T-cell (primary cell): ENCODE measurements at places on chromosomes 6 and 20.

DNA sequence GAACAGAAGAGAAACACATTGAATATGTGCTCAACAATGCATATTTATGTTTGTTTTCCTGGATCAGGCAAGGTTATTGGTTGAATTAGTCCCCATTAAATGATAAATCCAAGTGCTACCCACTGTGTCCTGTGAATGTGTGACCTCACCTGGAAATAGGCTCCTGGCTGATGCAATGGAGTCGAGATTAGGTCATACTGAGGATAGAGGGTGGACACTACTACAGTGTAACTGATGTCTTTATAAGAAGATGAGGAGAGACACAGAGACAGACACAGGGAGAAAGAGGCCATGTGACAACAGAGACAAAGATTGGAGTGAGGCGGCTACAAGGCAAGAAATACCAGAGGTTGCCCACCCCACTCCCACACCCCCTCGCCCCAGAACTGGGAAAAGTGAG lies 559.3 kb downstream of the C6orf118 start:
- DNase-seq, result no peak

DNA sequence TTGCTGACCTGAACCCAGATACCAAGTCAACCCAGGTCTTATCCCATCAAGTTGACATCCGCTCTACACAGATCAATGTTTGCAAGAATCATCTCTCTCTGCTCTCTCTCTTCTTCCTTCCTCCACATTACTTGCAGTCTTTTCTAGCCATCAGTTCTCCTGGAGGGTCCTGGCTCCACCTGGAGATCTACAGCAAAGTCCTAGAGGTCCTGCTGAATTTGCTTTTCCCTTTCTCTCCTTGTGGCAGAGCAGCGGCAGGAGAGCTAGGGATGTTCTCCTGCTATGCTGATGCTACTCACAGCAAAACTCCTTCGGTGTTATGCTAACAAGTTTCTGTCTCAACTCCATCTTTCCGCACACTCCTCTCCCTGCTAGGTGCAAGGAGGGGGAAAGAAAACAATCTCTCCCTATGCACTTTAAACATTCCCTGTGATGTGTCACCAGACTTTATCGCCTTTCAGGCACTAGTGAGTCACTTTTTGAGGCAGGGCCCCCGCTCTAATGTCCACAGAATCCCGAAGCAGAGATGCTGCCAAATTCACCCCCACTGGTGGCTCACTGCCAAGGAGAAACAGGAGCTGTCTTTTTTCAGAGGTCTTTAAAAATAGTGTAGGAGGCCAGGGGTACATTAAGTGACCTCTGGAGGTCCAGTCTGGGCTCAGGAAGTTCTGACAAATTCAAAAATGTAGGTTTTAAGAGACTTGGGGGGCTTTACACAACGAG lies 62.6 kb downstream of the FAM50B start:
- no peak for DNase-seq

DNA sequence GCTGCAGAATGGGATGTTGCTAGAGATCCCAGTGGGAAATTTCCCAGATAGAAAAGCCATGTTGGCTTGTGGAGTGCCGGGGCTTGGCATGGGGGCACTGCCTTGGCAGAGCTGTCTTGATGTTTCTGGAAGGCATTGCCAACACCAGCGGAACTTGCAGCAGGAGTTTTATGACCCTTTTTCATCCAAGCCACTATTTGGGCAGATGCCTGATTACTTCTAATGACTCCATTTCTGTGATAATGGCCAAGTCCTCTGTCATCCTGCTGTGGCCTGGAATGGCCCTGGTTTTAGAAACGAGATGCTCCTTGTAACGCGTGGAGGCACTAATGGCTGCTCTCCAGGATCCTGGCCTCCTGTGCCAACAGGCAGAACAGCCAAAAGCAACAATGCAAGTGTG lies 229.0 kb downstream of the ZNF217 start:
- no peak for DNase-seq

GRCh38 chr6:73696966-73697655 lies 1.1 kb downstream of the CD109 start:
- no peak for DNase-seq

DNA sequence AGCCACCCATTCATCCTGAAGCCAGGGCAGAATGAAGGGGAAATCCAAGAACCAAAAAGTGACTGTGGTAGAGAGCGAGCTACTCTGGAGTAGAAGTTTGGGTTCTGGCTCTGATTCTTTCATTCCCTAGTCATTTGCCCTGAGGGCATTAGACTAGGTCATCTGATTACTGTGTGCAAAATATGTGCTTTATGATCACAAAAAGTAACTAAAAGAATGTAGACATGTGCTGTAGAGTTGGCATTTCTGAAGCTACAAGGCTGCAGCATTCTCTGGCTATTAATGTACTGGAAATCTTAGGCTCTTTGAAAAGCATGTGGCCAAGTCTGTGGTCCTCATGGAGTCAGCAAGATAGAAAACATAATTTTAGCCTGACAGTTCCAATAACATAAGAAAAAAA lies 94.2 kb downstream of the TBC1D7 start:
- DNase-seq, result no peak

DNA sequence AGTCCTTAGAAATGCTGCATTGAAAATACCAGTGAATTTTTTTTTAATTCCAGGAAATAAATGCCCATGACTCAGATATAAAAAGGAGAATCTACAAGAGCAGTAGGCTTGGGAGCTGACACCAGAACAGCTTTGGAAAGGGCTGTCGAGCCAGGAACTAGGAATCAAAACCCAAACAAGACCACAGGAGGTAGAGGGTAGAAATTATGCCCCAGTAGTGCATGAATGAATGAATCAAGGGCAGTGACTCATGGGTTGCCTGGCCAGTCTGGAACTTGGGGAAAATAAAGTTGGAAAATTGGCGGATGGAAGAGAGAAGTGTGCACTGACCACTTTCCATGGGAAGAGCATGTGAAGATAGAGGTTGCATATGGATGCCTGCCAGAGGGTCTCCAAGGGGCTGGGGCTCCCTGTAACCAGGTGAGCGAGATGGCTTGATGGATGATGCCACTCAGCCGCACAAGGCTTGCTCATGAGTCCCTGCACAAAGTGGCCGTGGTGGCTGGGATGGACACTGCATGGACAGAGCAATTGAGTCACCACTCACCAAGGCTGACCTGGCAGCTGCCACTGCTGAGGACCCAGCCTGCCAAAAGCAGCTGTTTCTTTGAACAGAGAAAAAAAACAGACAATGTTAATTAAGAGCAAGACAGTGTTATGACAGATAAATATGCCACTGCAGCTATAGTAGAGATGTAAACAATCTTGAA lies 15.2 kb upstream of the MCCD1 start:
- no peak for DNase-seq

DNA sequence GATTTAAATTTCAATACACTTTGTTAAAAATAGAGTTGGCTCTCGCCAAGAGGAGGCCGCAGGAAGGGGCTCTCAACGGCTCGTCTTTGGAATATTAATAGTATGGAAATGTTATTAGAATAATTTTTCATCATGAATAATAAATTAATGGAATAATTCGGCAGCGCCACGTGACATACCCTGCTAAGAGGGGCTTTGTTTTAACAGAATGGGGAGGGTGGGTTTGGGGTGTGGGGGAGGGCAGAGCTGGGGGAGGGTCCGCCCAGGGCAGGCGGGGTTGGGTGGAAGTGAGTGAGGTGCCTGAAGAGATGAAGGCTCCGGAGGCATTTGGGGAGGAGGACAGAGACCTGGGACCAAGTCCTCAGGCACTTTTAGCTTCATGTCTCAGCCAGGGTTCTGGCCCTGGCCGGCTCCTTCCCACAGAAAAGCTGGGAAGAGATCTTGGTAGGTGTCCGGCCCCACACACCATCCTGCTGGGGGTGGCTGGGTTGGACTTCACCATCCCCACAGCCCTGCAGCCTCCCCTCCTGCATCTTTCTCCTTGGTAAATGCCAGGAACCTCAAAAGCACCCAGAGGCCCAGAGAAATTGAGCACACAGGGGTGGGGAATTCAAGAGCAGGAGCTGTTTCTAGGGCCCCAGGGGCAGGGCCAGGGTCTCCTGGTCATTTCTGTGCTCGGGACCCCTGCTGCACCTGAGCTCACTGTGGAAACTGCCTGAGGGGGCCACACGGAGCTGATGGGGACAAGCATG lies 93.6 kb upstream of the BHLHE23 start:
- DNase-seq, result no peak

GRCh38 chr6:2524090-2524489 lies 226.6 kb downstream of the MYLK4 start:
- no peak for DNase-seq

DNA sequence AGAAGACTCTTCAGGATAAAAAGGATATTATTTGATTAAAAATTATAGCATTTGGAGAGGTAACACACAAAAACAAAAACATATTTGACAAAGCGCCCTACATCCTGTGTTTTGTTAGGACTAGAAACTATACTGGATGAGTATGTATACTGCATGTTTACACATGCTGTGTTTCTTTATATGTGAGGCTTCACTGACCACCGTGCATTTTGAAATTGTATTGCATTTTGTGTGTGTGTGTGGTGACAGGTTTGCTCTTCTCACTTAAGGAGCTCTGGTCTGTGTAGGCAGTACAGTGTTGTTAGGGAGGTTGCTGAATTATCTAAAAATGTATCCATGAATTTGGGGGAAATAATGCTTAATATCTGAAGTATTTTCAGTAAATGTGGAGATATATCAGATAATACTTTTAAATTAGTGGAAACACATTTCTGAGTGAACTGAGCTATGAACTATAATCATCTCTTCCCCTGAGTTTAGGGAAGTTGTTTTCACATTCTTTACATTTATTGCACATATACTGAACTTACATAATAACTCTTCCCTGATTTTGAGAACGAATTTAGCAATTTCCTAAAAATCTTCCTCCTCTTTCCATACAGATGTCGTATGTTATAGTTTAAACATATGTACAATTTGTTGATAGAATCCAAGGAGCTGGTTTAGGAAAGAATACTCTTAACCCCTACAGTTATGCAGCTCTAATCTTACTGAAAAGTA lies 43.3 kb downstream of the TMEM170B start:
- no peak for DNase-seq

DNA sequence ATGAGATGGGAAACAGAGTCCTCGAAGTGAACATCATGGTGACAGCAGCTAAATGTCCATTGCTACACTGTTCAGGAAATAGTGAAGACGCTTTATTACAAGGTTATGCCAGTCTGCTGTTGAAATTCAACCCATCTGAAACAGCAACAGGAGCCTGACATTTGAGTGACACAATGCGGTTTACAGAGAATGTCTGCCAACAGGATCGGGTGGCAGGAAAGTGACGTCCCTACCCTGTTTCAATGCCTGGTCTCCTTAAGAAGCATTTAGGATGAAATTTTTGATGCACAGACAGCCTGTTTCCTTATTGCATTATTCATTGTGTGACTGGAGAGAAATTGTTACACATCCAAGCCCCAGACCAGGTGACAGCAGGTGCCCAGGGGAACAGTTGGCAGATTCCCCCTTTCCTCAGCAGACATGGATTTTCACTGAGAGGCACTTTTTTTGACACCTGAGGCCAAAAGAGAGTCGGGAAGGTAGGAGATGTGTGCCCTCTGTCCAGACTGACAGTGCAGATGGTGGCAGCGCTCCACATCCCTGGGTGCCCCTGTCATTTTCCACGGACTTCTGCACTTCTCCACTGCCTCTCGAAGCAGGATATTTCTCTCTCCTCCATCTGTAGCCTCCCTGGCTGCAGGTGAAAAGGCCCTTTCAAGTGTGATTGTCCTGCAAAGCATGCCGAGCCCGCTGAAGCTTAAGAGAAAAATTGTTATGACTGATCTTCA lies 87.9 kb downstream of the BFSP1 start:
- no peak for DNase-seq

DNA sequence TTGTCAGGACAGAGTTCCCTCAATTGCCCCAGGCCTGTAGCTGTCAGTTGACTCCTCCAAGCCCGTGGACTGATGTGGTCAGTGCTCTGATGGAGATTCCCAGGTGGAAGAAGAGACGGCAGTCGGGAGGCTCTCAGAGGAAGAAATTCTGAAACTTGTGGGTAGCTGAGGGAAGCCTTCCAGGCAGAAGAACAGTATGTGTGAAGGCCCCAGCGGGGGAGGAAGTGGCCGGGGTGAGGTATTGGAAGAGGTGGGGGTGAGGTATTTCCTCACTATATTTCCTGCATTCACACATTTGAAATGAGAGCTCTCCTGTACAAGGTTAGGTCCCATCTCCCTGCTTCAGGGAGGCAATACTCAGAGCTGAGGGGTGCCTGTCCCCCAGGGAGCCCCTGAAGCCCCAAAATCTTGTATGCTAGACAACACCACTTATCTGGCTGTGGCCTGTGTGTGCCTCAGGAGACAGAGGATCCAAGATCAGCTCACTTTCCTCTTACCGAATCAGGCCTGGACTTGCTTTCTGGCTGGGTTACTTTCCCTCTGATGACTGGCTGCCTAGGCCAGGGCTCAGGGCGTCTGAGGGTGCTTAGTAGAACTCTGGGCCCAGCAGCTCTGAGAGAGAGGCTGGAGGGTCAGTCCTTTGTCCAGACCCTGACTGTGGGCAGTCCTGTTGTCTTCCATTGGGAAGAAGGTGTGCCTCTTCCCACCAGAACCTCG lies 49.3 kb upstream of the MYL9 start:
- peak; percentile 55 for DNase-seq

DNA sequence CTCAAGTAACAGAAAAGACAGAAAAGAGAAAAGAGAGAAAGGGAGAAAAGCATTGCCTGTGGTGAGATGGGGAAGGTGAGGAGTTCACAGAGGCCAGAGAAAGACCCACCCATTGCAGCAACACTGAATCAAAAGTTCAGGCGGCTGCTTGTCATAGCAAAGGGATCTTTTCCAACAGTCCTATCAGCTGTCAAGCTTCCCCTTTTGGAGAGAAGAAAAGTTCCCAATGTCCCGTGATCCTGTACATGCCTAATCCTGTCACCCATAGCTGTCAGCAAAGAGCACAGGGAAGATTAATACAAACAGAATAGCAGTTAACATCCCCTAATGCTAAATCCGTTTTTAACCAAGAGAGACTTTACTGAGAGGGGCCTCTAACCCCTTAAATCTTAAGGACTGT lies 8.9 kb upstream of the TRIM38 start:
- DNase-seq, result no peak

GRCh38 chr20:38616457-38616856 lies 14.8 kb downstream of the ARHGAP40 start:
- DNase-seq, result no peak

- no peak for DNase-seq
These were observed 324.9 kb upstream of the TBX18 start for GRCh38 chr6:85089255-85089654.

DNA sequence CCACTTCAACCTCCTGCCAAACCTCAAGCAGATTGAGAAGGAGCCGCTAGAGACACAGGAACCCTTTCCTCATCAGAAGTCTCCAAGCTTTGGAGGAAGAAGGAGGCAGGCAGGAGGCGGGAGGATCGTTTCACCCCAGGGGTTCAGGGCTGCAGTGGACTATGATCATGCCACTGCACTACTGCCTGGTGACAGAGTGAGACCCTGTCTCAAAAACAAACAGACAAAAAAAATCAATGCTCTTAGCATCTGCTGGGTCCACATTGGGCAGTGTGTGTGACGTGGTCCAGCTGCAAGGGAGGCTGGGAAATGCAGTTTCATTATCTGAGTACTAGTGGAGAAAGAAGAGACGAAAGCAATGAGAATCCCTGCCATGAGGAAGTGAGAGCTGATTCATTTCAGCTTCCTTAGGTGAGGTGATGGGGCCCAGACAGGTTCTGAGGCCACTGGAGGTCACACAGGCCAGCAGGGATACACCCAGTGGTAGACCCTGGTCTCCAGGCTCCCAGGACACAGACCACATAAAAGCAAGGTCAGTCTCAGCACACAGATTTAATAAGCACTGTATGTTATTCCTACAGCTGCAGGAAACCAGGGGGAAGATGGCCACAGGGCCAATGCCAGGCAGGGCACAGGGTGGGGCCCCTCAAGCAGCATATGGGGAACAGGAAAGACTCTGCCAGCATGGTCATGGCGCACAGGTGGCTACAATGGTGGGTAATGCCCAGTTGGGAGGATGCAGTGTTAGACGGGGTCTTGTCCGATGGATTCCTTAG lies 4.3 kb downstream of the GFRA4 start:
- DNase-seq, result no peak
